SK-N-SH (cell line): ENCODE measurements at places on chromosomes 1 and 21. TPM values are rescaled to one million over a fixed set of nuclear protein-coding genes. Genes with fewer than 3 reads are reported as not detected.

DNA sequence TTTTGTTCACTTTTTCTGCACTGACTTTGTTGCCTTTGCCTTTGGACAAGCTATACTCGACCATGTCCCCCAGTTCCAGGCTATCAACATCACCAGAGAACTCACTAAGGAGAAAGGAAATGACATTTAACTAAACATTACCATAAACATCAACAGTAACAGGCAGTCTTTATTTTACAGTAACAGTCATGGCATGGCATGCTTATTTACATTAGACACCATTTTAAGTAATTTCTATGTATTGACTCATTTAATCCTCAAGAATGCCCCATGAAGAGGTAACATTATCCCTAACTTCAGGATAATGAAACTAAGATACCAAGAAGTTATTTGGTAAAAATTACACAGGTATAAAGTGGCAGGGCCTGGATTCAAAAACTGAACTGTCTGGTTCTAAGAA, 8.7 kb upstream of the NRAS start:
- no peaks in the 10 kb centered on the region for H3K27me3 ChIP-seq
- peaks cover 89% of the 10 kb centered on the region for H3K36me3 ChIP-seq
- no peaks in the 10 kb centered on the region for H3K4me1 ChIP-seq
- no peak for DNase-seq
- H3K27ac ChIP-seq: no peak overlapping the region
- no peak overlapping the region for H3K4me3 ChIP-seq

GRCh38 chr1:87905651-87906050, 577.0 kb downstream of the LMO4 start:
- no peaks in the 10 kb centered on the region for H3K27me3 ChIP-seq
- DNase-seq: no peak
- no peak overlapping the region for H3K4me3 ChIP-seq
- H3K4me1 ChIP-seq: no peaks in the 10 kb centered on the region; the same call in 1 of the 2 replicates
- no peak overlapping the region for H3K27ac ChIP-seq
- H3K36me3 ChIP-seq: no peaks in the 10 kb centered on the region

DNA sequence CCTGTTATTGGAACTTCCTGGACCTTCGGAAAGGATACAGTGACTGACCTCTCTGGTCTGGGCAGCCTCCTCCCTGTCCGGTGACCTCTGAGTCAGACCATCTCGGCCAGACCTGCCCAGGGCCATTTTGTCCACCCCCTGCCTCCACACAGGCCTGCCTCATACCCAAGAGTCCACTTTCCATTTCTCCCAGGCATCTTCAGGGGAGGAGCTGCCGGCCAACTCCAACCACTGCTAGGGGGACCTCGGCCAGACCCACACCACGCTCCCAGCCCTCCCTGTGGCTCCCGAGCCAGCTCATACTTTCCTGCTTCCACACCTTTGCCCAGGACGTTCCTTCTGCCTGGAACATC, 29.5 kb upstream of the RUNX3 start:
- no peak overlapping the region for H3K4me3 ChIP-seq
- DNase-seq: no peak
- H3K27ac ChIP-seq: no peak overlapping the region
- H3K36me3 ChIP-seq: no peaks in the 10 kb centered on the region

- H3K4me3 ChIP-seq: no peak overlapping the region
- peaks cover 10% of the 10 kb centered on the region; the same call in 1 of the 2 replicates for H3K4me1 ChIP-seq
Measured at GRCh38 chr21:37145635-37146111, 72.6 kb downstream of the TTC3 start.

DNA sequence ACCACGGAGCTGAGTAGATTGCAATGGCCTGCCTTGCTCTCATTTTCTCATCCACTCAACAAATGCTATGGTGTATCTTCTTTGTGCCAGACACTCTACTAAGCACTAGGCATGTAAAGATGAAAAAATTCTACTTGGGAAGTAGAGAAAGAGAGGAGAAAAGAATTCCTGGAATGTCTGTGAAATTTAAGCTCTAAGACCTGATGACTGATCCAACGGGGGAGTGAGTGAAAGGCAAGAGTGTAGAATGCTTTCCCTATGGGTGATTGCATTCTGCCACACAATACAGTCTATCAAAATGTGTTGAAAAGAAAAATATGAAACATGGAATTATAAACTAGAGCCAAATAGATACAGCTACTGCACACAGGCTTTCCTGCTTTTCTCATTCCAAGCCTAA, 82.3 kb downstream of the CYYR1 start:
- peaks cover 5% of the 10 kb centered on the region; the same call in 1 of the 2 replicates for H3K4me1 ChIP-seq
- DNase-seq: no peak
- H3K36me3 ChIP-seq: no peaks in the 10 kb centered on the region
- no peak overlapping the region for H3K4me3 ChIP-seq

DNA sequence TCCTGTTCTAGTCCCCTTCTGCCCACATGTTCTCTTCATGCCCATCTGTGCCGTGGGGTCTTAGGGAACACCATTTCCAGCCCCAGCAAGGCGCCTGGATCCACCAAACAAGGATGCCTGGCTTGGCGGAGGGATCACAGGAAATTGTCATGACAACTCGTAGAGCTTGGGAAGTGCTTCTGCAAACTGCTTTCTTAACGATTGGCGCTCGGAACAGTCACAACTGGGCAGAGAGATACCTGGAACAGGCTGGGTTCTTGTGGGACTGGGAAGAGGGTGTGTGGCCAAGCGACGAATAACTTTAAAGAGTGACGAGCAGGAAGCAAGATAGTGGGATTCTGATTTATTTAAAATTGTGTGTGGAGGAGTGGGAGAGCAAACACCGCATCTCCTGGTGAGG, 329.8 kb downstream of the RPS6KC1 start:
- no peaks in the 10 kb centered on the region for H3K4me1 ChIP-seq
- H3K4me3 ChIP-seq: no peak overlapping the region
- H3K36me3 ChIP-seq: no peaks in the 10 kb centered on the region
- DNase-seq: no peak
- H3K27me3 ChIP-seq: no peaks in the 10 kb centered on the region

VN1R5 gene
- polyA plus RNA-seq: not detected in 2 replicates
